ENCODE measurements at places on chromosomes 11 and 22. TPM values are rescaled to one million over a fixed set of nuclear protein-coding genes. Genes with fewer than 3 reads are reported as not detected.

- H3K4me1 ChIP-seq, result peaks cover 30% of the 10 kb centered on the region
- H3K36me3 ChIP-seq, result no peaks in the 10 kb centered on the region
- no peak overlapping the region for H3K4me3 ChIP-seq
- no peaks in the 10 kb centered on the region for H3K27me3 ChIP-seq
Measured at GRCh38 chr22:20509344-20510047, 2.1 kb downstream of the MED15 start.

ROBO4 gene
- total RNA-seq, result 30.1 TPM

GRCh38 chr11:113256431-113257202, 57.8 kb upstream of the TTC12 start:
- H3K27ac ChIP-seq, result no peak overlapping the region
- no peaks in the 10 kb centered on the region for H3K27me3 ChIP-seq
- no peaks in the 10 kb centered on the region for H3K4me1 ChIP-seq
- H3K36me3 ChIP-seq, result no peaks in the 10 kb centered on the region

EXPH5 gene
- total RNA-seq, result 12.2 TPM

Measured in thyroid gland (tissue), 4 donors.